Naive thymus-derived CD4-positive, alpha-beta T cell (primary cell): ENCODE measurements at places on chromosomes 12 and 14. TPM values are rescaled to one million over a fixed set of nuclear protein-coding genes. Genes with fewer than 3 reads are reported as not detected.

- no peak for DNase-seq
Observed at GRCh38 chr14:49896966-49897365, 4.1 kb downstream of the ARF6 start.

DNA sequence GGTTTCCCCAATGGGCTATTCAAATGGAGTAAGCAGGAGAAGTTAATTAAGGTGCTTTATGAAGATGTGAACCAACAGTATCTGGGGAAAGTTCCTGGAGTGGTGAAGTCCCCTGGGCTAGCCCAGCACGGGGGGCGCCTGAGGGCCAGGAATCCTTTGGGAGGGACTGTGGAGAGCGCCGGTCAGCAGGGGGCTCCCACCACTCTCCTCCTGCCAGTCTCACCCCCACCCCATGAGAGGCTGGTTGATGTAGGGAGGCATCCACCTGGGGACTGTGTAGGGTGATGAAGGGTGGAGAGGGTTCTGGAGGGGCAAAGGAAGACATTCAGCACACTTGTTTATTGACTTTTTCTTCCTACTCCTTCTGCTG lies 4.4 kb downstream of the CEBPE start:
- DNase-seq: no peak

- DNase-seq: no peak
Observed at GRCh38 chr12:94561943-94562411, 88.4 kb downstream of the TMCC3 start.

- DNase-seq: no peak
Observed at GRCh38 chr12:96029826-96030225, 5.6 kb downstream of the LTA4H start.

OR6C74 gene
- not detected in 2 replicates for total RNA-seq
